Left renal pelvis (tissue), 4 donors: ENCODE measurements at places on chromosomes 6 and 20. TPM values are rescaled to one million over a fixed set of nuclear protein-coding genes. Genes with fewer than 3 reads are reported as not detected.

Gene HLA-C
- 148 TPM for polyA plus RNA-seq

Gene LPIN3
- polyA plus RNA-seq, result 5.6 TPM

Gene GSTA3
- 2.0 TPM for polyA plus RNA-seq

Gene CCN5
- 0.10 TPM for polyA plus RNA-seq

Gene RSPO4
- 0.95 TPM for polyA plus RNA-seq

GRCh38 chr20:52410731-52411234, 219.2 kb upstream of the ZFP64 start:
- DNase-seq, result no peak

DNA sequence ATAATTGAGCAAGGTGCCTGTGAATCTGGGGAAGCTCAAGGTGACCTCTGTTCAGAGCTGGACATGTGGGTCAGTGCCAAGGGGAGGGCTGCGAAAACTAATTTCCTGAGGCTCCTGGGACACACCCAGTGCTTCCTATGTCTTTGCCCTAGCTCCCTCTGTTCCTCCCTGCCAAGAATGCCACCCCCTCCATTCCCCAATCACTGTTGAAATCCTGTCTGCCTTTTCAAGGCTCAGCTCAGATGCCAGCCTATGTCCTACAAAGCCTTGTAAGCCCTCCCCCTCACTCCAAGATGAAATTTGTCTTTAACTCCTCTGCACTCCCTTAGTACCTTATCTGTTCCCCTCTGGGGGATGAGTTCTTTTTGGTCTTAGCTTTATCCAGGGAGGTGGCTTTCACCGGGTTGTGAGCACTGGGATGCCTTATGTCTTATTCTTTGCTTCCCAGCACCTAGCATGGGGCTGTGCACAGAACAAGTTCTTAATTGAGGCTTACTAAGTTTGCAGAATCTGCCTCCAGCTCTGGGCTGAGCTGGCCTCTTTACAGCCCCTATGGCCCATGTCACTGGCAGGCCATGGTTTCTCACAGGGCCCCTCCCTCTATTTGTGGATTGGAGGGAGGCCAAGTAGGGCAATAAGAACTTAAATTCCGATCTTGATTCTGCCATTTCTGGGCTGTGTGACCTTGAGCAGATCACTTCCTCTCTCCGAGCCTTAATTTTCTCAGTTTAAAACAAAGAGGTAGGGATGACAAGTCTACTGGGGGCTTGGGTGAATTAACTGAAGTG, 51.5 kb upstream of the EPB41L1 start:
- DNase-seq, result no peak

DNA sequence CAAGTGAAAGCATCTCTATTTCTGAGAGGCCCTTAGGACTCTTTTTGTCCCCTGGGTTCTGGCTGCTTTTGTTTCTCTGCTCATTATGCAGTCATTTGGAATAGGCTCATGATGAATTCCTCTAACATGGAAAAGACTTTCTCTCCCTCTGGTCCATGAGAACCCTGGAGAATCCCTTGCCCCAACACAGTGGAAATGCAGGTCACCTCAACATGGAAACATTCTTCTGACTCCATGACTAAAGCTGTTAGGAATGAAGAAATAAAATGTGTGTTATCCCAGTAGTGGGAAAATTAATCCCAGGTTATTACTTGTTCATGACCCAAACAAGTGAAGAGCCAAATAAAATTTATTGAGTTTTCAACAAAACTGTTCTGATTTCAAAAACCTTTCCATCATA, 458.6 kb downstream of the EPM2A start:
- no peak for DNase-seq

DNA sequence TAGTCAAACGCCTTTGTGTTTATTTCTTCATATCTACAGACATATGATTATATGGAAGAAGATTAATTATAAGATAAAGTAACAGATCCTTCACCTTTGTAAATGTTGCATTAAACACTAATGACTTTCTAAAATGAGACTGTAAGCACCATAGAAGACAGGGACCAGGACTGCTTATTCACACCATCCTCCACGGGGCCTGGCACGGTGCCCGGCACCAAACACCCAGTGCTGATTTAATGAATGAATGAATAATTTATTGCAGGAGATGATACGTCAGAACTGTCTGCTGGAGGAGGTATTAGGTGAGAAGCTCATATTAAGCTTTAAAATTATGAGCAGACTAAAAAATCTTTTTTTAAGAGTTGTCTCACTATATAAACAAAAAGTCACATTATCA, 88.3 kb downstream of the SLX4IP start:
- DNase-seq, result no peak

DNA sequence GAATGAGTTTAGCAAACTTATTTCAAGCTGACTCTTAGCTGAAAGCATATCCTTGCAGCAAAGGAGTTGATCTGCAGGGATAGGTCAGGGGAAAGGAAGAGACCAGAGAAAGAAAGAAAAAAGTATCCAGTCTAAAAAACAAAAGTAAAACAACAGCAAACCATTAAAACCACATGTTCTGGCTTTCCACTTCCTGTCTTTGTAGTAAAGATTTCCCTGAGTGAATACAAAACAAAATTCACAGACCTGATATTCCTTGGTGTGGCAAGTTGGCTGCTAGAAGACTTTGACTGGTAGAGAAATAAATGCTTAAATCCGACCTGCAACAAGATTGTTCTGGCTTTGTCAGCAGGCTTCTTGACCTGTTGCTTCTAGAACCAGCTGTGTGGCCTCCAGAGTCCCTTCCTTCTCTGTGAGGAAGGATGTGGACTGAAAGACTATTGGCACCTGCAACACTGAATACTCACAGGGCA, 23.4 kb upstream of the MCM3 start:
- no peak for DNase-seq

DNA sequence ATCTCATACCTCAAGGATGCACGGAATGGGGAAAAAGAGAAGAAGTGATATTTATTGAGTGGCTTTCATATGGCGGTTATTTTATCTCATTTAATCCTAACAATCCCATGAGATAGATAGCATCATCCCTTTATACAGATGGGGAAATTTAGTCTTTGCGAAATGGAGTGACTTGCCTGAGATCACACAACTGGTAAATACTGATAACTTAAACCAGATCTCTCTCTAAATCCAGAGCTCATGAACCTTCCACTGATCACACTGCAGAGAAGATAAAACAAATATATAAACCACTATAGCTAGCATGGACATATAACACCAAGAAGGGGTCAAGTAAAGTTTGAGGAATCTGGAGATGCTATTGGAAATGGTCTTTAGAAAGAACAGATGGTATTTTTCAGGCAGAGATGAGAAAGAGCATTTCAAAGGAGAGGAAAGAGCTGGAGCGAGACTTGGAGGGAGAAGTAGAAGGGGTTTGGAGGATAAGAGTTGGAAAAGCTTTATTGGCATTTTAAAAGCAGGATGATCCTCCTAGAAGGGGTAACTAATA, 139.8 kb upstream of the TNFAIP3 start:
- no peak for DNase-seq

DNA sequence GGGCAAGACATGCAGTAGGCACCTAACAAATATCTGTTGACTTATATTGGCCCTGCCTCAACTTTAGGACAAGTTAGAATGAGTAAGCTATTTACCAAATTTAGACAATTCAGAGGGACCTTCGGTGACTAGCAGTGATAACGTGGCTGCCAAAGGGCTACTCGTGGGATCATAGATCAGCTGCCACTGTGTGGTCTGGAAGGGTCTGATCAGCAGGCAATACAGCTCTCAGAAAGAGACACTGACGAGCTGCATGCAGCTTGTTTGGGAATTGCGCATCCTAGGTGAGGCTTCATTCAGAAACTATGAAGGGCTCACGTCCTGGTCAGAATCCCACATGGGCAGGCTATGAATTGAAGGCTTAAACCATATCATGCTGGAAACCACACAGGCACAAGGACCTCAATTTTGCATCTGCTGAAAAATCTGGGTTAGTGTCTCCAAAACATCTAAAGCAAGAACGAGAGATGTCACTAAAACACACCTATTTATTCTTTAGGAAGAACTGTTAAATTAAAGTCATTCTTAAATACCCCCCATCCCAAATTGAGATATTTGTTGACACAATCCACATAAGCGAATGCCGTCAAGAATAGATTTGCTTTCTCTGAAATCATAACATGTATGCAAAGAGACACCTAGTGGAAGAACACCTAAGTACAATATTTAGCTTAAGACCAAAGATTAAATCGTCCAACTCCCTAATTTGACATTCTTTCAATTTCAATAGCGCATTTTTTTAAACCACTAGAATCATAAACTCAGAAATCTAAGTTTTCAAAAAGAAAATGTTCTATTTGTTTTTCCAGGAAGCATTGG, 79.6 kb downstream of the IPCEF1 start:
- no peak for DNase-seq

DNA sequence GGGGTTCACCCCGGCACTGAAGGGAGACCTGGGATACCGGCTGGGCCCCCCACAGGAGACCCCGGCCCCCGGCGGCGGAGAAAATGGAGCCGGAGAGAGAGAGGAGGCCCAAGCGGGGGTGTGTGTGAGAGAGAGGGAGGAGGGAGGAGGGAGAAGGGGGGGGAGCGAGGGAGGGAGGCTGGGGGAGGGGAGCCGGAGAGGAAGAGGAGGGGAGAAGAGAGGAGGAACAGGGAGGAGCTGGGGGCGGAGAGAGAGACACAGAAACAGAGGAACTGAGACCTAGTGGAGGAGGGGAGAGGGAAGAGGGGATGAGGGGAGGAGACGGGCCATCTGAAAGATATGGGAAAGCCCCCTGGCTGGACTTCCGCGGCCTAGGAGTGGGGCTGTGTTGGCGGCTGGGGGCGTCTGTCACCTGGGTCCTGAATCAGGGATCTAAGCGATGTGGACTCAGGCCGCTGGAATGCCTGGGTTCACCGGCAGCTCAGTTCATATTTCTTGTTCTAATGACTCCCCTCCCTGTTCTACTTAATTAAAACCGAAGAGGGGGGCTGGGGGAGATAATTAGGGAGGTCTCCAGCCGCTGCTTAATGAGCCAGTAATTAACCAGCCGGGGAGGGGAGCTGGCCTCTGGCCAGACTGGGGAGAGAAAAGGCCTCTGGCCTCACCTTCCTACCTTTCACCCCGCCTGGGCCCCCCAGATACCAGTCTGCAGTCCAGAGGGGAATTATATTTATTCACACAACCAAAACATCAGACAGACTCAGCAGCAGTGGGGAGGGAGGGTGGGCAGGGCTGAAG, at the start of gene PBX2:
Gene PBX2, minus strand, starts transcription at position 149 of the 798 bp plus-strand sequence. CDS start 287 bp downstream, outside the sequence.
- DNase-seq, result peak; percentile 91

- DNase-seq, result no peak
These were observed 64.2 kb downstream of the TFAP2A start for GRCh38 chr6:10350720-10351119.

DNA sequence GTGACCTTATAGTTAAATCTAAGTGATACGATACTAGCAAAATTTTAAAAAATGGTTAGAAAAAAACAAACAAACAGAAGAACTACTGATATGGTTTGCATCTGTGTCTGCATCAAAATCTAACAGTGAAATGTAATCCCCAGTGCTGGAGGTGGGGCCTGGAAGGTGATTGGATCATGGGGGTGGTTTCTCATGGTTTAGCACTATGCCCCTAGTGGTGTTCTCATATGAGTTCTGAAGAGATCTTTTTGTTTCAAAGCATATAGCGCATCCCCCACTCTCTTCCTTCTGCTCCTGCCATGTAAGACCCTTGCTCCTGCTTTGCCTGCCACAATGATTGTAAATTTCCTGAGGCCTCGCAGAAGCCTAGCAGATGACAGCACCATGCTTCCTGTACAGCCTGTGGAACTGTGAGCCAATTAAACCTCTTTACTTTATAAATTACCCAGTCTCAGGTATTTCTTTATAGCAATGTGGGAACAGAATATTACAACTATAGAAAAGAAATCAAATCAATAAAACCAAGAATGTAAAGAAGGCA, 5.4 kb downstream of the FBXL4 start:
- no peak for DNase-seq

DNA sequence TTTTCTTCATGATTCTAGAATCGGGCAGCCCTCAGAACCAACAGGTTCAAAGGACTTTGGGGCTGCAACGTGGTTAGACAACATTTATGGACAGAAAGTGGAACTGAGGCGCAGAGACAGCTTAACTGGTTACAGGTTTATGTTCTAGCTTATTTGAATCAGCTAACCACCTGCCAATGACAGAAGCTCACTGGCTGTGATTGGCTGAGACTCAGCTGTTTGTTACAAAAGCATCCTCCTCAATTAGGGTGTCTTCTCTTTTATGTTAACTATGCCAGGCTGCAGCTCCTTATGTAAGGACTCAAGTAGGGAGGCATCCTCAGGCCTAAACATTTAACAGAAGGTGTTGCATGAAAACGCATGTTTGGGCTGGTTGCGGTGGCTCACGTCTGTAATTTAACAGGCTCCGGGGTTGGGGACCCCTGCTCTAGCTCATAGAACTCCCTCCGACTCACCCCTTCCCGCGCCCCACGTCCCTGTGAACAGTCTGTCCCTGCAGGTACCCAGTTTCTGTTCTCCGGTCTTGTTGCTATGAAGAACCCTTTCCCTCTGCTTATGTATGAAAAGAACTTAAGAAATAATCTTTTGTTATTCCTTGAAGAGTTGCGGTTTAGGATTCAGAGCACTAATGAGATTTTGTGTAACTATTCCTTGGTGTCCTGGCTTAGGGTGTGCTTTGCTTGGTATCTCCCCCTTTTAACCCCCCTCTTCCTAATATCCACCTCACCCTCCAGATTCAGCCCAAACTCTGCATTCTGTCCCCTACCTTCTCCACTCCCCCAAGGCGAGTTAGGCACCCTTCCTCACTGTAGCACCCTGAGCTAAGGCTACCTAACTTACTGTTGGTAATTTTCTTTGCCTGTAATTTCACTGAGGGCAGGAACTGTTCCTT, 1.2 kb upstream of the TMEM181 start:
- no peak for DNase-seq

DNA sequence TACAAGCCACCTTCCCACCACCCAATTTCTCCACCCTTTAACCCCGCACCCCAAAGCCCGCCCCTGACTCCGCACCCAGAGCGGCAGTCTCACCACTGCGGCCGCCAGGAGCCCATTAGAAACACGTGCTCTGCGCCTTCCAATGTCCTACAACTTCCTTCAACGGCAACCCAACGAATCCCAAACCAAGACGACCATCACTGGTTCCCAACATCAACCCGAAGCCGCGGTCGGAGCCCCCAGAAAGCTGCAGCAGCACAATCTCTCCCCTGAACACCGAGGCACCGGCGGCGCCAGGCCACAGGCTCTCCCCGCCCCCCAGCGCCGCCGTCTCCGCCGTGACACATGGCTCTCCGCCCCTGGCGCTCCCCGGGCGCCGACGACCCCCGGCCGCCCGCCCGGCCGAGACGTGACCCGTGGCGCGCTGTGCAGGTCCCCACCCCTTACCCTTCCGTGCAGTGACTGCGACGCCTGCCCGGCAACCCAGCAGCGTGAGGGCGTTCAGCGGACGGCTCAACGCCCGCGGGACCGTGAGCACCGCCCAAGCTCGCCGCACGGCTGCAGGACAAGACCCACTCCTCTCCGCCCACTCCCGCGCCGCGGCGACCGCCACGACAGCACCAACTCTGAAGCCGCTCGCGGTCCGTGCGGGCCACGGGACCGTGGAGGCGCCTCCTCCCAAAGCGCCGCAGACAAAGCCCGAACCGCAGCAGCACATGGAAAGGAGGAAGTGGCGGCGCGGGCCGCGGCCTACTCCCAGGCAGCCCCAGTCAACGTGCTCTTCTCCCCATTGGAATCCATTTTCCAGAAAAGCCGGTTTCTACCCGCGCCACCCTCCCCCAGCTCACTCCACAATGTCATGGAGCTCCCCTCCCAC, 551 bp downstream of the SYNCRIP start:
- DNase-seq, result peak; percentile 20

GRCh38 chr20:699811-700338, 24.3 kb upstream of the SCRT2 start:
- DNase-seq, result no peak

GRCh38 chr6:46521464-46521971, 30.3 kb upstream of the RCAN2 start:
- DNase-seq, result no peak

- no peak for DNase-seq
These were observed 70.4 kb downstream of the SLC22A23 start for GRCh38 chr6:3386374-3386857.

- no peak for DNase-seq
These were observed 90.4 kb downstream of the TNFAIP3 start for GRCh38 chr6:137957471-137957870.
